ENCODE measurements at places on chromosomes 11 and 22. TPM values are rescaled to one million over a fixed set of nuclear protein-coding genes. Genes with fewer than 3 reads are reported as not detected.
A peak's percentile ranks its signal among the peaks of the same experiment; 100 is the strongest.

Gene INS
- not detected for total RNA-seq

Gene ARHGEF17
- total RNA-seq, result 169 TPM

Gene SLC35F2
- 3.7 TPM for total RNA-seq

Gene P2RY2
- total RNA-seq, result 0.35 TPM

Gene DERL3
- not detected for total RNA-seq

Gene RRAS2
- 44.0 TPM for total RNA-seq

GRCh38 chr11:107562647-107563208 lies 2.8 kb downstream of the ALKBH8 start:
- ATAC-seq, result no peak

GRCh38 chr11:67043572-67044349 lies 12.9 kb upstream of the RHOD start:
- no peak for ATAC-seq

DNA sequence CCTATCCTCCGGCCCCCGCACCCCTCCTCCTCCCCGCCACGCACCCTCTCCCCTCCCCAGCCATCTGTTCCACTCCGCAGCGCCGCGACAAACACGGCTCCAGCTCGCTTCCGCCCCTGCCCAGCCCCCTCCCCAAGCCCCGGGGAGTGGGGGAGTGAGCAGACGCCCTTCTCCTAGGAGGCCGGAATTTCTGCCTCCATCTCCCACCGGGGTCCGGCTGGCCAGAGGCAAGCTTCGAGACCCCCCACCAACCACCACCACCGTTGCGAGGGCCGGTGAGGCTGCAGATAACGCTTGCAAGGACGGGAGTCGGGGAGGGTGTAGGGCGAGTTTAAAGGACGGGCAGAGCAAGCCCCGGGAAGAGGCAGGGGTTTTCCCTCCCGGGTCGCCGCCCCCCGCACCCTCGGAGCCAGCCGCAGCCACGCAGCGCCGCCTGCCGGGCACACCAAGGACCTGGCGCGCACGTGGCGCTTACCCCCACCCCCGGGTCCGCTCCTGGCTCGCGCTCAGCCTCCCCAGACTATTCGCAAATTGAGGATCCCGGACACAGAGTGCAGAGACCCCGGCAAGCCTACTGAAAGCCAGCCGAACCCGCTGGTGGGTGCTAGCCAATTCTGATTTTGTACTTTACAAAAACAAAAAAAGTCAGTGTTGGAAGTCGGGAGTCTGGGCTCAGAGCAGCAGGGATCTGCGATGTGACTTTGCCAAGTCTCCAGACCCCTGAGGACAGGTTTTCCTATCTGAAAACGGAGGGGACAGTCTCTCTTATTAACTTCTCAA lies 22.6 kb downstream of the RTN4RL2 start:
- ATAC-seq, result no peak

DNA sequence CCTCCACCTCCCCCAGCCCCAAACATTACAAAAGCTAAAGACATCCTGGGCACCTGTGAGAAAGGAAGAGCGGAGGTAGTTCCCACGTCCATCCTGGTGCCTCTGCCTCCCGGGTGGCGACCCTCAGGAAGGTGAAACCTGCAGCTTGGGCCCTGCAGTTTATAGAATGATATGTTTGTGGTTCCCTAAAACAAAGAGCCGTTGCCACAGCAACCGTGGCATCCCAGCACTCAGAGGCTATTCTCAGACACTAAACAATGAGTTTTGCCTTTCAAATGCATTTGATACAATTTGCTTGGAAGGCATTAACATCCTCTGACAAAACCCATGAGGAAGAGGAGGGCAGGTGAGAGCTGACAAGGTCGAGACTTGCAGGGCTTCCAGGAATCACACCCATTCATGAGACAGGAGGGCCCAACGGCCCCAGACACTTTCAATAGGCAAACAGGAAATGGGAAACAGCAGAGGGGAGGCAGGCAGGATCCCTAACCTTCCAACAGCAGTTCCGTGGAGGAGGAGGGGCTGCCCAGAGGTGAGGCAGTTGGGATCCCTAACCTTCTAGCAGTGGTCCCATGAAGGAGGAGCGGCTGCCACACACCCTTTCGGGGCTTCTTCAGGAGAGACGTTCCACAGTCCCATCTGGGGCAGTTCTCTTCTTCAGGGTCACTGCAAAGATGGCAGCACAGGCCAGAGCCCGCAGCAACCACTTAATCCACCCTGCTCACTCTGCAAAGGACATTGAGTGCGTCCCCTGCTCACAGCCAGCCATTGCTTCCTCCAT lies 379.2 kb downstream of the SHANK2 start:
- no peak for ATAC-seq

DNA sequence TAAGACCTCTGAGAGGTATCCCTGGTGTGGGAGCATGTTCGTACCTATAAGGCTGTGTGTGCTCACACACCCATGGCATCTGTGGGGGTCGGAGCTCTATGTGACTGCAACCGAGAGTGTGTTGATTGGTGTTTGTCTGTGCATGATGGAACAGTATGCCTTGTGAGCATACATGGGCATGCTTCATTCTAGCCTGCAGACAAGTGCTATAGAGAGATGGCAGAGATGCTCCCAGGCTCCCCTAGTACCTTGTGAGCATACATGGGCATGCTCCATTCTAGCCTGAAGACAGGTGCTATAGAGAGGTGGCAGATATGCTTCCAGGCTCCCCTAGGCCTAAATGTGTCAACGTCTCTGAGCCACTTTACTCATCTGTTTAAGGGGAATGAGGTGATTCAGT lies 447.5 kb downstream of the INSC start:
- ATAC-seq, result no peak

DNA sequence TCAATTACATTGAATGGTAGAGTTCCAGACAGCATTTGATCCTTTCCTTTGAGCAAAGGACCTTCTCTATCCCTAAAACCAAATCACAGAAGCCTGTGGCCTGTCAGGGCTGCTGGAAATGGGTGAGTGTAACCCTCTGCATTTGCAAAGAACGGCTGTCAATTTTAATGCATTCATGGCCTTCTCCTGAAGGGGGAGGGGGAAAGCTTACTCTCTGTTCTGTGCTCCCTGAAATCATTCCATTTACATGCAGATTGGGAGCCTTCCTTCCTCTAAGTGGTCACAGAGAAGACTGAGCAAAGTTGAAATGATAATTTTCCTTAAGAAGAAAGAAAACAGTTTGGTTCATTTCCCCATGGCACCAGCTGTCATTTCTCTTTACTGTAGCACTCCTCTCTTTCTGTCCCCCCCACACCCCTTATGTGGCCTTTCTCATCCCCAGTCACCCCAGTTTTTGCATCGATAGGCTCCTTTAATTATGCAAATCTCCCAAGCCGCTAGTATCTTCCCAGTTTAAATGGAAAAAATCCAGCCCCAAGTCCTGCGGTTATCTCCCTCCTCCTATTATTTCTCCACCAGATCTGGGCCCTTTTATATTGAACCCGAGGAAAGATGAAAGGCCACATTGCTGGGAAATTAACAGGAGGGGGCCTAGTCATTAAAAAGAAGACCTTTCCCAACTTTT lies 109.4 kb upstream of the KIRREL3 start:
- ATAC-seq, result no peak

DNA sequence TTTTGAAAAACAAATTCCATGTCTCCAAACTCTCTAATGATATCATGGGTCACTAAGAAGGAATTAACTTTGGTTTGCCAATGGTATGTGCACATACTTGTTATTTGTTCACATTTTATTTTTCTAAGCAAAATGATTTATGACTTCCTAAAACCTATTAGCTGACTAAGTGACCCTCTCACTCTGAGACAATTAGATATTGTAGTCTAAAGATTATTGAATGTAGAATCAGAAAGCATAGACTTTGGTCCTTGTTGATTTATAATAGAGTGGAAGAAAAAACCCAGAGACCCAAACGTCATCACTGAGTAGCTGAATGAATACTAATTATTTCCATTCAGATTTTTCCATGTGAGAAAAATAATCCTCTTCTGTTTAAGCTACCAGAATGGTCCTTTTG lies 243.5 kb upstream of the ANO3 start:
- ATAC-seq, result no peak

DNA sequence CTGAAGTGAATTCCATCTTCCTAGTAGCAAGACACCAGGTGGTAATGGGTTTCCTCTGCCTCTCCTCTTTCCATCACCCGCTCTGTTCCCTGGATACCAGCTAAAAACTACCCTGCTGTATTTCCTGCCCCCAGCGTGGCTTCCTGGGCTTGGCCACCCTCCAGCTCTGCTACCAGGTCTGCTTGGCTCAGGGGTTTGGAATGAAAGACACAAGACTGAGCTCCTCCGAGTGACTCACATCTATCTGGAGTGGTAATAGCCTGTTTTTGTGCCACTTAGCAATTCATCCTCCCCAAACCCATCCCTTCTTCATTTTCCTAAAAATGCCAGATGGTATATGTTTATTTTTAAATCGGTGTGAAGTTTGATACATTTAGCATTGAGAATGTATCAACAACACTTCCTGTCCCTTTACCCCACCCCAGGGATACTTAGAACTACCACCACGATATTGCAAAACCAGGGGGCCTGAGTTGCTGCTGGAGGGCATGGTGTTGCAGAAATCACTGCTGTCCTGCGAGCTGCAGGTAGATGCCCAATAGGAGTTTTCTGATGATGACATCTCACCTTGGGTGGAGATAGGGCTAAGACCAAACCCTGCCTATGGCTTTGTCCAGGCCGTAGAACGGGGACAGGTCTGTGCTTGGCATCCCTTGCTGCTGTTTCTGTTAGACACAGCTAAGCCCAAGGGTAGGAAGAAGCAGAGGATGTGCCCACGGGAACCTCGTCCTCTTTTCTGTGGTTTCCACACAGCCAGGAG lies 7.5 kb upstream of the MICAL3 start:
- ATAC-seq, result peak; percentile 77

DNA sequence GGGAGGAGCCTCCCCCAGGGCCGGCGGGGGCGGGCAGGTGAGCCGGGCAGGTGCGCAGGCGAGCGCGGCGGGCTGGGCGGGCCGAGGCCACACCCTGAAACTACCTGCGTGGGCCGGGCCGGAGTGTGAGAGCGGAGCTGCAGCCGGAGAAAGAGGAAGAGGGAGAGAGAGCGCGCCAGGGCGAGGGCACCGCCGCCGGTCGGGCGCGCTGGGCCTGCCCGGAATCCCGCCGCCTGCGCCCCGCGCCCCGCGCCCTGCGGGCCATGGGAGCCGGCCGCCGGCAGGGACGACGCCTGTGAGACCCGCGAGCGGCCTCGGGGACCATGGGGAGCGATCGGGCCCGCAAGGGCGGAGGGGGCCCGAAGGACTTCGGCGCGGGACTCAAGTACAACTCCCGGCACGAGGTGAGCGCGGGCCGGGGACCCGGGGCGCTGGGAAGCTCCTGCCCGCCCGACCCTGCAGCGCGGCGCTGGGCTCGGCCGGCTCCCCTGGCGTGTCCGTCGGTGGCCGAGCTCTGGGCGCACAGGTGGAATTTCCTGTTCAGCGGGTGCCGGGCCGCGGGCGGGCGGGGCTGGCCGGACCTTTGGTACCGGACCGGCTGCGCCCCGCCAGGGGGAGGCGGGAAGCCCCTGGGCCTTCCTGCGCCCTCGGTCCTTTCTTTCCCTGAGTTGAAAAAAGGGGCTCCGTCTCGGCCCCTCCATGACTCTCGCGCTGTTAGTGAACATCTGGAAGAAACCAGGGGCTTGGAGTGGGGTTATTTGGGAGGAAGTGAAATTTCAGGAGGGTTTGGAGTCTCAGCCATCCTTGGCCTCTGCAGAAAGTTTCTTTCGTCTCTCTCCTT lies at the start of gene ST14:
ST14 (plus strand) TSS at position 126 of the 841 bp plus-strand sequence; CDS start at position 324, 198 bp downstream.
- ATAC-seq, result no peak

GRCh38 chr22:29325356-29325755 lies 9.9 kb upstream of the RASL10A start:
- ATAC-seq, result no peak

DNA sequence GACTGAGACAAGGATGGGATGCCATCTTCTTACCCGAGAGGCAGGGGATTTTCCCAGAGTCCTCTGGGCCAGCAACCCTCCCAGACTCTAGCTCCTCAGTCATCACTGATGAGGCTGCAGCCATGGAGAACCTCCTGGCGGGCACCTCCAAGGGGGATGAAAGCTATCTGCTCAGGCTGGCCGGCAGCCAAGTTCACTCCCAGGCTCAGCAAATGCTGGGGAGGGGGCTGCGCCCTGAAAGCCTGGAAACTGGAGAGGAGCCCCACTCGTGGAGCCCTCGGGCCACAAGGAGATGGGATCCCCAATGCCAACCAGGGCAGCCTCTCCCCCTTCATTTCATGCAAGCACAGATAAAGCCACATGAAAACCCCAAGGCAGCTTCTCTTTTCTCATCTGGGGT lies 75.0 kb downstream of the CACNA1I start:
- ATAC-seq, result no peak

DNA sequence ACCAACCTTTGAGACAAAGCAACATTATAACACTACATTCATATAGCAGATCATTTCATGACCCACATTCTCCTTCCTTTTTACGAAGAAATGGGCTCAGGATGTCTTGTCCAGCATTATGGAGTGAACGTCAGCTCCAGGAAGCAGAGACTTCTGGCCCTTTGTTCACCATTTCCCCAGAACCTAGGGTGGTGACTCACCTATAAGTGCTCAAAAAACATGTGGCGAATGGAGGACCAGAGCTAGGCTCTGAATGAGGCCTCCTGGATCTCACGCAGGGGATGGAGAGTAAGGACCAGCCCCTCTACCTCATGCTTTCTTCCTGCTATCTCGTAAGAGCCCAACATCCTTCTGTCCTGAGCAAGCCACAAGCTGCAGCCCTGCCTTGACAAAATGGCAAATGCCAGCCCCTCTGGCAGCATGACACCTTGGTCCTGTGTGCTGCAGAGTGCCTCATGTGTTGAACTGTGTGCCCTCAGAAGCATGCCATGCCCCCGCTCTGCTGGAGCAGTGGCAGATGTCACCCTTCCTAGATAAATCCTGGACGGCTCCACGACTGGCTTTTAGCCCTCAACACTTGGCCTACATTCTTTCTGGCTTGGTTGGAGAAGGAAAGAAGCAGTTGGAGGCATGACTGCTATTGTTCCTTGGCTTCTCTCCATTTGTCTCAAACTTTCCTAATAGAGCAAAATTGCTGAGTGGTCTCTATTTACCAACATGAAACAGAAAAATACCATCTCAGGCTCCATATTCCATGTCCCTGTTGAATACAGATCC lies 6.5 kb upstream of the ST3GAL4 start:
- ATAC-seq, result peak; percentile 59

GRCh38 chr11:112057170-112057569 lies 16.6 kb downstream of the PIH1D2 start:
- ATAC-seq, result no peak

DNA sequence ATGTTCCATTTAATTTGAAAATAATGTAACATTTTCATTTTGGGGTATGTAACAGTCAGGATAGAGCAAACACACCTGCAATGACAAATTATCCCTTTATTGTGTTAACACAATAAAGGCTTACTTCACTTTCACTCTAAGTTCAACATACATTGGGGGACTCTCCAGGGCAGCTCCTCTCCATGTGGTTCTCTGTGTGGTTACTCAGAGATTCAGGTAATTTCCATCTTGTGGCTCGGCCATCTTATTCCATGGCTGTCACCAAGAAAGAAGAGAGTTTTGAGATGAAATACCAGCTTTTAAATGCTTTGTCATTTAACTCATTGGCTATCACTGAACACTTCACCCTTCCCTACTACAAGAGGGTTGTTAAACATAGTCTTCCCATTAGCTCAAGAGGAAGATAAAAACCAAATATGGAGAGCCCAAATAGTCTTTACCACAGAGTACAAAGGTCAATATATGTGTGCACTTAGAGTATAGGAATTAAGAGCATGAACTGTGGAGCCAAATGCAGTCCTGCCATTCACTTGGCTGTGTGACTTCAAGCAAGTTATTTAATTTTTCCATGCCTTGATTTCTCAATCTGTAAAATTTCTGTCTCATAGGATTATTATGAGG lies 10.6 kb upstream of the TPH1 start:
- no peak for ATAC-seq

Measured in gastroesophageal sphincter (tissue), 4 donors.